ENCODE measurements at places on chromosomes 5 and 9.

GRCh38 chr9:112786829-112787520, 36.4 kb downstream of the SNX30 start:
- DNase-seq = no peak

DNA sequence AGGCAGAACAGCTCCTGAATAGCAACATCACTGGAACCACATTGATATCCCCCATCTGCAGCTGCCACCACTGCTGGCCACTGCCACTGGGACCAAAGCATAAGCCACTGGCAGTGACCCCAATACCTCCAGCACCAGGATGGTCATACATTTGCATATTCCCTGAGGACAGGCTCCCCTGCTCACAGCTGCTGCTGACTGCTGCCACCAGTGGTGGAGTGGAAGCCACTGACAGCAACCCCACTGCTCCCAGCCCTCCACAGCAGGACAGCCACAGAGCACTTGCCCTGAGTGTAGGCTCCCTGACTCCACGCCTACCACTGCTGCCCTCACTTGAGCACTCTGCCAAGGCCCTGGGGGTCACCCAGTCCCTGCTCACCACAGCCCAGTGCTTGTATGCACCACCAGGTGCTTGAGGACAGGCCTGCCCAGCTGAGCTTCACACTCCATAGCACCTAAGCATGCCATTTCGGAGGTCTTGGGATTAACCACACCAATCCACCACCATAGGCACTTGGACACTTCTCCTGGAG, 327.4 kb upstream of the RPS23 start:
- DNase-seq = no peak

DNA sequence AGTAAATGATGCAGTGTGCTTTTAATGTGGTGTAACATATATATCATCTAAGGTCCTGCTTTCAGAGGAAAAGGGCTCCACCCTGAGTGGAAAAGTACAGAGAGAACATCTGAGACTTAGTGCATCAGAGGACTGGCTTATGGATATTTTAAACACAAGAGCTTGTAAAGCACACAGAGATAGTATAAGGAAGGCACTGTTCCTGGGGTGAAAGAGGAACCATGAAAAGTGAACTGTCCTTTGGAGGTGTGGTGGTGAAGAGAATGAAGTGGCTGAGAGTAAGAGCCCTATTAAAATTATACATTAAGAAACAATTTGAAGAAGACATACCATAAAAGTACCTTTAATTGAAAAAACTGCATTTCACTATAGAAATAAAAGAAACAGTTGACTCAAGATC, 68.9 kb downstream of the CSF2 start:
- DNase-seq = no peak

GRCh38 chr9:100674419-100675122, 96.7 kb downstream of the CAVIN4 start:
- no peak for DNase-seq

- DNase-seq = no peak
Observed at GRCh38 chr9:93962017-93962416, 6.9 kb upstream of the BARX1 start.

DNA sequence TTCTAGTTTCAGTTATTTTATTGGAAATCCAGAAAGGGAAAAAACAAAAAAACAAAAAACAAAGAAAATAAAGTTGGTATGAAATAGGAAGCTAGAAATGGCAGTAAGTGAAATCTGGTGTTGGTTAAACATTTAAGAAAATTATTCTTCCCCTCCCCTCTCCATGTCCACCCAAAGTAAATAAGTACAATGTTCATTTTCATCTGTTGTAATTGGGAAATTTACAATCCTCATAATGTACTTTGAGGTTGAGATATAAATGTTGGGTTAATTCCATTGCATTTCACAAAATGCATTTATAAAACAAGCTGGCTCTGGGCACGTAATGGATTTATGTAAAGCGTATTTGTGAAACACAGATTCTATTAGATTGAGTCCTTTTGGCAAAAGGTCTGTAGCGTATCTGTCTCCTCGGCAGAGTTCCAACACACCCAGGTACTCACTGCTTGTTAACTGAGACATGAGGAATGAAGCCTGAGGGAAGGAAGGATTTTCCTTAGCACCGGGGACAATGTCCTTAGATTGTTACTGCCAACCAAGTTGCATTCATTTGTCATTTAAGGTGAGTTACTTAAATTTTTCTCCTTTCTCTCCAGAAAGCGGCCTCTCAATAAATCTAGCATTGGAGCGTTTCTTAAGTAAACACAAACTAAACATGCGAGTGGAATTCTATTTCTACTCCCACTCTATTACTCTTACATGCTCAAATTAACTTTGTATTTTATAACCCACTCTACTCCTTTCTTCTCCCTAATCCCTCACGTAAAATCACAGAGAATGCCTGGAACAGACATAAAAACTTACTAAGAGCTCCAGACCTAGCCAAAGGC, 912.3 kb upstream of the WWC1 start:
- no peak for DNase-seq
